ENCODE measurements at places on chromosomes 7 and 10. TPM values are rescaled to one million over a fixed set of nuclear protein-coding genes. Genes with fewer than 3 reads are reported as not detected.

- DNase-seq, result no peak
Measured at GRCh38 chr10:37436357-37436756, 311.0 kb downstream of the ANKRD30A start.

DNA sequence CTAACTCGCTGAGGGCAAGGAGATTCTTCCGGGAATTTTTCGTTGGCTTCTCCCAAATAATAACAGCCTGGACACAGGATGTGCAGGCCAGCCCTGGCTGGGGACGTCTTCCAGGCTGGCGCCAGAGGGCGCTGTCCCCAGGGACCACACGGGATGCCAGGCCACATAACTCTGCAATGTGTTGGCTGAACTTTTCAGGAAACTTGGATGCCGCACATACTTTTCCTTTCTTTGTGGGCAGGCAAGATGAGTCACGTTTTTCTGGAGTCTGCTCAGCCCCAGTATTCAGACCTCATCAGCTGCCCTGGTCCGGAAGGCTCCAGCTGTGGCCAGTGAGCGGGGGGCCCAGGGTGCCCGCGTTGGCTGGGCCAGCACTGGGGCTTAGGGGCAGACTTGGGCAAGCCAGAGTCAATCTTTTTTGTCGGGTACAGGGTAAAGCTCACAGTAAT is 122.7 kb downstream of the PRKAG2 start:
- DNase-seq, result peak; percentile 96

GRCh38 chr10:130254662-130255061 is 118.5 kb downstream of the GLRX3 start:
- DNase-seq, result no peak

- peak; percentile 83 for DNase-seq
Measured at GRCh38 chr7:122143751-122144711, at the start of gene AASS. AASS (minus strand) TSS chr7:122144249; CDS start chr7:122133726, 10,523 bp downstream.

The MBL2 gene
- not detected for total RNA-seq

The C10orf62 gene
- not detected for total RNA-seq

The TECPR1 gene
- 47.6 TPM for total RNA-seq

GRCh38 chr10:69899727-69900595 is 98.3 kb downstream of the COL13A1 start:
- DNase-seq, result no peak

DNA sequence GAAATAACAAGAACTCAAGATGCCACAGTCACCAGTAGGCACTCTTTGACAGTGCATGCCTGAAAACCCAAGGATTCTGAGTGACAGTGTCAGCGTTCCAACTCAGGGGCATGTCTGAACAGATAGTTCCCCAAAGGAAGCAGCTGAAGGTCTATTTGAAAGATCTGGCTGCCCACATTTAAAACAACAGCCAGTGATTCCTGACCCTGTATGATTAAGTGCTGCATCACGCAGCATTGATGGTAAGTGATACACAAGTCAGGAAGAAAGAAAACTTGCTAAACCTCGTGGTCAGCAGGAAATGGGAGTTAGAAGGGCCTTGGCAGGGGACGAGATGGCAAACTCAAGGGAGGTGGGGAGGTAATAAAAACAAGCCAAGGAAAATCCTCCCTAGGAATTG is 1013.1 kb downstream of the TYW1 start:
- no peak for DNase-seq

- no peak for DNase-seq
Measured at GRCh38 chr10:12042409-12042796, 206 bp downstream of the UPF2 start.

GRCh38 chr10:126290232-126290631 is 98.0 kb downstream of the ADAM12 start:
- no peak for DNase-seq

- peak; percentile 72 for DNase-seq
Measured at GRCh38 chr7:121366852-121367431, 29.2 kb downstream of the FAM3C start.

- DNase-seq, result no peak
Measured at GRCh38 chr10:11958956-11959355, 83.7 kb downstream of the UPF2 start.

The REPIN1 gene
- total RNA-seq, result 420 TPM
